Activated naive CD4-positive, alpha-beta T cell treated with Interleukin-2 at 50 U/mL for 16 hours (primary cell): ENCODE measurements at places on chromosomes 3 and 15.

- DNase-seq, result no peak
Observed at GRCh38 chr3:69738315-69738714, 949 bp upstream of the MITF start.

GRCh38 chr3:181265750-181266333 lies 276.3 kb upstream of the DNAJC19 start:
- no peak for DNase-seq

GRCh38 chr3:65521032-65521431 lies 517.7 kb downstream of the MAGI1 start:
- no peak for DNase-seq

- no peak for DNase-seq
Observed at GRCh38 chr3:99344216-99344615, 294.2 kb upstream of the COL8A1 start.

GRCh38 chr3:54756330-54756731 lies 171.5 kb downstream of the LRTM1 start:
- no peak for DNase-seq

DNA sequence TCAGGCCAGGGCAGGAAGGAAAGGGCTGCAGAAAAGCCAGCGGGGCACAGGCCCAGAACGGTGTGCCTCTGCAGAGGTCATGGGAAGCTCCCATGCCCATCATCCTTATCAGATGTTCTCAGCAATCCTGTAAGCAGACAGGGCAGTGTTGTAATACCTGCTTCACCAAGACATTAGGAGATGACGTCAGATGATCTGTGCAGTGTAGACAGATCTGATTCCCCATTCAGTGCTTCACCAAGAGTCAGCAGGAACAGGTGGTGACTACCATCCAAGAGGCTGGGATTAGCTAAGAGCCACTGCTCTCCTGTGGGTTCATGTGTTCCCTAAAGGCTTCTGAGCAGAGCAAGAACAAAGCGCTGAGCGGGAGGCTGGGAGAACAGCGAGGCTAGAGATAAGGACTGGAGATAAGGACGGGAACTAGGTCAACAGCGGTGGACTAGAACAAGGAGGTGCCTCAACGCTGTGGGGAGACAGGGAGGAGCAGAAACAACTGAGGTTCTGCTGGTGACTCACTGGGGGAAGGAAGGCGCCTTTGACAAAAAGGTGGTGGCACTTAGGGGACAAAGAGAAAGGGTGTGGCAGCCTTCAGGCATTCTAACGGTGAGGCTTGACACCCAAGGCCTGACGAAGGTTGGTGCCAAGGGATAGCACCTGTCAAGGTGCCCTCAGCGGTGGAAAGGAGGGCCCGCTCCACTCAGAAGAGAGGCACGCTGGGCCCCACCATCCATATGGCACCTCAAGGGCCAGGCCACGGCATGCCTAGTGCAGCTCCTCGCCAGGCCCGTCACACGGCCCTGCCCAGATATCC lies 28.4 kb downstream of the CCDC12 start:
- DNase-seq, result peak; percentile 75

- DNase-seq, result no peak
Observed at GRCh38 chr3:74107451-74107850, 482.7 kb upstream of the PDZRN3 start.
